ENCODE measurements at places on chromosomes 2 and 18. TPM values are rescaled to one million over a fixed set of nuclear protein-coding genes. Genes with fewer than 3 reads are reported as not detected.

Gene LRRC30
- not detected for total RNA-seq

Gene UGT1A10
- 0.16 TPM for total RNA-seq

Gene ATP6V1C2
- total RNA-seq, result not detected

Gene SERPINB12
- not detected for total RNA-seq

Gene HMSD
- 3.3 TPM for total RNA-seq

Gene GAREM1
- total RNA-seq, result 0.32 TPM

Gene ATP5MC3
- 416 TPM for total RNA-seq

Gene TMEFF2
- total RNA-seq, result not detected

Gene CNGA3
- not detected for total RNA-seq

Gene C1D
- total RNA-seq, result 17.8 TPM

Gene KCNJ3
- not detected for total RNA-seq

Gene SNRNP27
- total RNA-seq, result 54.9 TPM

Gene HOXD9
- total RNA-seq, result not detected

Gene EGR4
- 0.29 TPM for total RNA-seq

Gene COX5B
- total RNA-seq, result 218 TPM
